ENCODE measurements at places on chromosomes 12 and 14.

DNA sequence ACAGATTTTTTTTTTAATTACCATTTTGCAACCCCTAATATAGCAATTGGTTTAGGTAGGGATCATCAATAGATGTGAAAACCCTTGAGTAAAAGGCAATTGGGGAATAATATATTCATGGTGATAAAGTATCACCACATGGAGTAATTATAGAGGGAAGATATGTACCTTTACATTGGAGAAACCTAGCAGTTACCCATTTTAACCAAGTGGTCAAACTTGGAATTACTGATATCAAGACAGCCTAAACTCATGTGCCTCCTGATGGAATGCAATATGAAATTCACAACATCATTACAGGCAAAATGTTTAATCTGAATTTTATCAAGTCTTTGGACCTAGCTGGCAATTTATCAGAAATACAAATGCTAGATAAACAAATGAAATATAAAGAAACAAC lies 6.7 kb upstream of the SLC10A1 start:
- no peak for DNase-seq

GRCh38 chr14:92905667-92906066 lies 17.3 kb upstream of the CHGA start:
- no peak for DNase-seq

- no peak for DNase-seq
These were observed 4.6 kb downstream of the JDP2 start for GRCh38 chr14:75432411-75432810.

DNA sequence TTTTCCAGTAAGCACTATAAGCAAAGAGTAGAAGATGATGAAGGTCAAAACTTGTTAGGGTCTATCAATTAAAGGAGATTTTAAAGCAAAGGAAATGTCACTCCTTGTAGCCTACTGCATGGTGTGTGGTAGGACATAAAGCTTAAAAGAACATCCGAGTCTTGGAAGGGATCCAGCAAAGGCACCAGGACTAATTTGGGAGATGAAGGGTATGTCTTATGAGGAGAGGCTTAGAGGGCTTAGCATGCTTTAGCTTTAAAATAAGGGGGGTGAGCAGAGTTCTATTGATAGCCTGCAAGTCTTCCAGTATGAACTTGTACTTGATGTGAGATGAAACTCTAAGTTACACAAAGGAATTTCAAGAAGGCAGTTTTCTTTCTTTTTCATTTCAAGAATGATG lies 11.8 kb upstream of the MYBPC1 start:
- DNase-seq: no peak

GRCh38 chr12:68173792-68174191 lies 14.3 kb upstream of the IFNG start:
- no peak for DNase-seq

DNA sequence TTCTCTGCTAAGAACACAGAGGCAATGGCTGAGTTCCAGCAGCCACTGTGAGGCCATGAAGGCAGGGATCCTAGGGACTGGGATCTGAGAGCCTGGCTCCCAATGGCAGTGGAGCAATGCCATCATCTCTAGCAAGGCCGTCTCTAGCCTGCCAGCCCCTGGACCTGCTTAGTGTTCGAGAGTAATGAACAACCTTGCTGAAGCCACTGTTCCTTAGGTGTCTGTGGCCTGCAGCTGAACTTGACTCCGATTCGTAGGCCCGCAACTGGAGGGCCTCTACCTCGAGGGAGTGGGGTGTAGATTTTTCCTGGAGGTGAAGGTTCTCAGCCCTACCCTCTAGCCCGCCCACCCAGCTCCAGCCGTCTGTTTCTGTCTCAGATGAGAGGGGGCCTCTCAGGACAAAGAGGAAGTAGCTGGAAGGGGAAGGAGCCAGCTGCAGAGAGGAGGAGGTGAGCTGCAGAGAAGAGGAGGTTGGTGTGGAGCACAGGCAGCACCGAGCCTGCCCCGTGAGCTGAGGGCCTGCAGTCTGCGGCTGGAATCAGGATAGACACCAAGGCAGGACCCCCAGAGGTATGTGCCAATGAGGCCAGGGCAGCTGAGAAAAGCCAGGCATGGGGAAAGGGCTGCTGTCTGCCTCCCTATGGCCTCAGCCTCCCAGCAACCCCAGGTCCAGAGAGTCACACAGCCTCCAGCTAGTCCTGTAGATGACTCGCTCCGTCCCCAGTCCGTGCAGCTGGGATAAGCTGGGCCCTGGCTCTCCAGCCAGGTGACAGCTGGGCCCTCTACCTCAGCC lies at the start of gene PLD4:
Gene PLD4, plus strand, starts transcription at position 459 of the 793 bp plus-strand sequence. CDS start 2,262 bp downstream, outside the sequence.
- DNase-seq: no peak

- no peak for DNase-seq
These were observed 77.9 kb downstream of the SPATA7 start for GRCh38 chr14:88463318-88463717.

Data from stimulated activated CD4-positive, alpha-beta T cell treated with anti-CD3 and anti-CD28 coated beads, Interleukin-15, amount 100 ng/mL, for 1 hour (primary cell).